GM12865 (cell line): ENCODE measurements at places on chromosomes 7 and 10.
A peak's percentile ranks its signal among the peaks of the same experiment; 100 is the strongest.

- no peak for DNase-seq
Observed at GRCh38 chr10:83605783-83606630, 533.3 kb upstream of the GHITM start.

DNA sequence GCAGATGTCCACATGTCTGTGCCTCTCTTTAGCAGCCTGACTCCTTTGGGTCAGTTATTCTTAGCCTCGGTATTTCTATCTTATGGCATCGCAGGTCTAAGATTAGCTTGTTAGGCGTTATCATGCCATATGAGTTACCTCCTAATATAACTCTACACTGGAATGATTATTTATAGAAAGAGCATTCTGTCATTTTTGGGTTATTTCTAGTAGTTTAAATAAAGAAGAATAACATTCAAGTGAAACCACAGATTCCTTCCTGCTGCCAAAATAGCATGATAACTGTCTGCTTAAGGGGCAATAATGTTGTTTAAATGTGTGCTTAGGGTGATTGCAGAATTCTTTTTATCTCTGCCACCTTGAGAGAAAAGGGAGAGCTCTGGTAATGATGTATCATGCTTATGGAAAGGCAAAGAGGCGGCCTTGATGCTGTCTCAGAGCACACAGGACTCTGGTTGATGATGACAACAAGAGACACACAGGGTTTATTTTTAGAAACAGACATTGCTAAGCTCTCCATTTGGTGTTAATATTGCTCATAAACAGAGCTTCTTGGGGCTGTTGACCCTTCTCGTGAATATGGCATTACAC is 10.4 kb downstream of the HDAC9 start:
- DNase-seq, result peak; percentile 58

DNA sequence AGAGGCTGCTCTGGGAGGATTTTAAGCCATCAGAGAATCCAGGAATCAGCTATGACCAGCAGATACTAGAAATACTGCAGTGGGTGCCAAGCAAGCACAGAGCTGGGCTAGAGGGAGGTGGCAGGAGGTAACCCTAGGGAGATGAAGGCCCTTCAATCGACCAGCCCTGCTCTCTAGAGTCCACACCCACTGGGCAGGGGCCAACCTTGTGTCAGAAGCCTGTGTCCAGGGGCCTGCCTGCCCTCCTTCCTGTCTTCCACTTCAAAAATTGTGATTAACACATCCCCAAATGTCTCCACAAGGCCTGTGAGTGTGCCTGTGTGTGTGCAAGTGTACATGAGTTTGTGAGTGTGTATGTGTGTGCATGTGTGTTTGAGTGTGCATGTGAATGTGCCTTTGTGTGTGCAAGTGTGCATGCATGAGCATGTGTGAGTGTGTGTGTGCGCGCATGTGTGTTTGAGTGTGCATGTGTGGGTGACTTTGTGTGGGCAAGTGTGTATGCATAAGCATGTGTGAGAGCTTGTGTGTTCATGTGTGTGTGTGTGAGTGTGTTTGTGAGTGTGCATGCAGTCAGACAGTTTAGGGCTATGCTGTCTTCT is 367.7 kb downstream of the SFMBT2 start:
- DNase-seq, result no peak

GRCh38 chr7:130929896-130930659 is 196.1 kb upstream of the KLF14 start:
- DNase-seq, result no peak

- DNase-seq, result no peak
Observed at GRCh38 chr7:148722340-148723165, 23.9 kb downstream of the CUL1 start.
